ENCODE measurements at places on chromosomes 12 and 14. TPM values are rescaled to one million over a fixed set of nuclear protein-coding genes. Genes with fewer than 3 reads are reported as not detected.

- no peak for DNase-seq
Observed at GRCh38 chr14:62776300-62776699, 269.0 kb downstream of the KCNH5 start.

IFI27 gene
- 1.3 TPM for total RNA-seq

DNA sequence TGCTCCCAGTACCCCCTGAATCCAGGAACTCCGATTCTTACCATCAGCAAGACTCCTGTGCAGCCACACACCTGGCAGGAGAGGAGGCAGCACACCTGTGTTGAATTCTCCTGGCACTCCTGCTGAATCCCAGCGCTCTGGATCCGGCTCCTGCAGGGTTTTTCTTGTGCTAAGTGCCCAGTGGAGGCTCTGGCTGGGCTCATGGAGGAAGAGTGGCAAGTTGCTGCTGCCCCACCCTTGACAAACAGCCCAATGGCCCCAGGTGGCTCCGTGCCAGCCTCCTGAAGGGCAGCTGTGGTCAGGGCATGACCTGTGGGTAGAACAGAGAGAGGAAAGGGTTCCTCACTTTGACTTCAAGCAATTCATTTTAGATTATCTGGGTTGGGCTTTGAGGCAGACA lies 20.0 kb downstream of the CRACR2A start:
- DNase-seq = no peak

ENDOU gene
- not detected for total RNA-seq
